ENCODE measurements at places on chromosomes 7 and 10.
A peak's percentile ranks its signal among the peaks of the same experiment; 100 is the strongest.

DNA sequence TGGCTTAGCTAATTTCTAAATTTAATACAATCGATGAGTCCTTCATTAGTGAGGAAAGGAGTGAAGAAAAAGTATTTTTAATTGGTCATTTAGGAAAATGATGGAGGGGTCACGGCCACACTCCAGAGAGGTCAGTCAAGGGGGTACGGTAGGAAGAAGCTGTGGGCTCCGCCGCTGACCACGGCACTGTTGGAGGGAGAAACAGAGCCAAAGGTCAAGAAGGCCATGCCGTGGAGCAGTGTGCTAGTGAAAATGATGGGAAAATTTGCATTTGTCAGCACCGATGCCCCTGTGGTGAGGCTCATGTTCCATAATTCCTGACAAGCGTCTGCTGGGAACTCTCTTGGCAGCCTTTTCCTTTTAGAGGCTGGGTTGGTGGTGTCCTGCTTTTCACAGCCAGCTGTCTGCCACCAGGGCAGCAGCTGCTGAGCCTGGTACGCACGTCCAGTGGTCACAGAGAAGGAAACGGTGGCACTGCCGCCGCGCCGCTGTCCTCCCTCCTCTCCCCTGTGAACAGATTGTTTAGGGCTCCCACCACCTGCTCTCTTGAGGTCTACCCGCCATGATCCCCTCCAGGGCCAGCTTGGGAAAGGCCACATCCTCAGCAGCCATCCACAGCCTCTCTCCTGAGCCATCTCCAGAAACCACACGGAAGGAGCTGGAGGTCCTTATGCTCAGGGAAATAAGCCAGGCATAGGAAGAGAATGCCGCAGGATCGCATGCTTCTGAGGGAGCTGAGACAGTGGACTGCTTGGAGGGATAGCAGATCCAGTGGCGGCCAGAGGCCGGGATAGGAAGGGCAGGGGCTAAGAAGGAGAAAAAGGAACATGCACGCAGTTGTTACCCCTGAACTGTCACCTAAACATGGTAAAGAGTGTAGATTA is 263.7 kb upstream of the PPP2R2D start:
- DNase-seq: no peak

- DNase-seq: peak; percentile 39
Observed at GRCh38 chr7:17320657-17321056, 22.2 kb downstream of the AHR start.

DNA sequence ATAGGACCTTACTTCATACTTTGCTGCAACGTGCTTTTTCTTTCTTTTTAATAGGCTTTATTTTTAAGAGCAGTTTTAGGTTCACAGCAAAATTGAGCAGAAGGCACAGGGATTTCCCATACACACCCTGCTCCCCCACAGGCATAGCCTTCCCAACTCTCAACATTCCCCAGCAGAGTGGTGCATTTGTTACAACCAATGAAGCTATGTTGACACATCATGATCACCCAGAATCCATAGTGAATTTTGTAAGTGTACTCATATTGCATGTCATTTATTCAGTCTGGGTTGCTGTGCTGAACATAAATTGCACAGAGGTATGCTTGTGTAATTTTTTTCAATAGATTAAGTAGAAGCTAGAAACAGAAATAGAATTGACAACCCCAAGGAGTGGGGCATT is 327.3 kb downstream of the INHBA start:
- DNase-seq: no peak

DNA sequence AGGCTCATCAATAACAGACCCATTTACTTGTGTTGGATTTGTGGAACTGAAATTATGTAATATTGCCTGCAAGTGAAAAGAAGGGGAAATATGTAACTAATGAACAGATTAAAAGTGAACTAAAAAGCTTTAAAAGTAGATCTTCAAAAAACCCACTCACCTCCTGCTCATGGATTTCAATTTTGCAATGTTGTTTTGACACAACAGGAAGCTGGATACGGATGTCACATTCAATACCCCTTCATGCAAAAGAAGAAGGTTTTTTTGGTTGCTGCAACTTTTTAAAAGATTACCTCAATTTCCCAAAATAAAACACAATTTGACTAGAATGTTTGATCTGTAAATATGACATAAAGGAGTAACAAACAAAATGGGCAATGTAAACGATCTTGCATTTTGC is 3.3 kb downstream of the MKI67 start:
- peak; percentile 37 for DNase-seq

DNA sequence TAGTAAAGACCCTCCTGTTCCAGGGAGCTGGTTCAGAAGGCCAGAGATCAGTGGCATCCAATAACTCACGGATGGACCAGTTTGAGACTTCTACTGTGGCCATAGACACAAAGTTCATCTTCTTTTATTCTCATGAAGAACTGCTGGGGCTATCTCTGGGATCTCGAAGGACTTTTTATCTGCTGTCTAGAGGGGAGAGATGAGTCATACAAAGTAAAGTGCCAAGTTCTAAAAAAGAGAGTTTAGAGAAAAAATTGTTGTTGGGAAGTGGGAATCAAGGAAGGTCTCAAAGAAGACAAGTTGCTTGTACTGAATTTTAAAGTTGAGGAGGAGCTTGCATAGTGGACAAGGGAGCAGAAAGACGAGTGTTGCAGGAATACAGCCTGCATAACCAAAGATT is 8.0 kb upstream of the FAM221A start:
- no peak for DNase-seq

GRCh38 chr10:88598055-88598454 is 11.5 kb downstream of the LIPJ start:
- DNase-seq: peak; percentile 91

- DNase-seq: no peak
Observed at GRCh38 chr10:104867966-104868598, 227.0 kb downstream of the SORCS3 start.

DNA sequence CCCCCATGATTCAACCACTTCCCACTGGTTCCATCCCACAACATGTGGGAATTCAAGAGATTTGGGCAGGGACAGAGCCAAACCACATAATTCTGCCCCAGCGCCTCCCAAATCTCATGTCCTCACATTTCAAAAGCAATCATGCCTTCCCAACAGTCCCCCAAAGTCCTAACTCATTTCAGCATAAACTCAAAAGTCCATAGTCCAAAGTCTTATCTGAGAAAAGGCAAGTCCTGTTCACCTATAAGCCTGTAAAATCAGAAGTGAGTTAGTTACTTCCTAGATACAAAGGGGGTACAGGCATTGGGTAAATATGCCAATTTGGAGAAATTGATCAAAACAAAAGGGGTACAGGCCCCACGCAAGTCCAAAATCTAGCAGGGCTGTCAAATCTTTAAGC is 272.9 kb downstream of the MAGI2 start:
- no peak for DNase-seq

- DNase-seq: no peak
Observed at GRCh38 chr7:82669141-82669540, 225.6 kb upstream of the CACNA2D1 start.

GRCh38 chr10:30433730-30434272 is at the start of gene MAP3K8:
Gene MAP3K8, plus strand, starts transcription at chr10:30434184. Its CDS starts 4,755 bp downstream, at chr10:30438939.
- peak; percentile 99 for DNase-seq

DNA sequence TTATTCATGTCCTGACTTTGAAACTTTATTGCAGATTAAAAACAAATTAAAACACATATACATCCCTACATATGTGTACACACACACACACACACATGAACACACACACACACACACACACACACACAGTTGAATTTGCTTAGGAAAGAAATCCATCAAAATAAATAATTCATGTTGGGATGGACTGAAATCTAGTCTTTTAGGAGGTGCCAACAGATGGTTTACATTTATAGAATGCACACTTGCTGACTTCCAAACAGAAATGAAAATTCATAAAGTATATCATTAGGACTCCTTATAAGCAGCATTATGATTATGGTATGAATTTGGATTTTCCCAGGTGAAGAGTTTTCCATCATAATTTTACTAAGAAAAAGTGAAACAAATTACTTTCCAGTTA is 270.5 kb upstream of the ETV1 start:
- DNase-seq: no peak

DNA sequence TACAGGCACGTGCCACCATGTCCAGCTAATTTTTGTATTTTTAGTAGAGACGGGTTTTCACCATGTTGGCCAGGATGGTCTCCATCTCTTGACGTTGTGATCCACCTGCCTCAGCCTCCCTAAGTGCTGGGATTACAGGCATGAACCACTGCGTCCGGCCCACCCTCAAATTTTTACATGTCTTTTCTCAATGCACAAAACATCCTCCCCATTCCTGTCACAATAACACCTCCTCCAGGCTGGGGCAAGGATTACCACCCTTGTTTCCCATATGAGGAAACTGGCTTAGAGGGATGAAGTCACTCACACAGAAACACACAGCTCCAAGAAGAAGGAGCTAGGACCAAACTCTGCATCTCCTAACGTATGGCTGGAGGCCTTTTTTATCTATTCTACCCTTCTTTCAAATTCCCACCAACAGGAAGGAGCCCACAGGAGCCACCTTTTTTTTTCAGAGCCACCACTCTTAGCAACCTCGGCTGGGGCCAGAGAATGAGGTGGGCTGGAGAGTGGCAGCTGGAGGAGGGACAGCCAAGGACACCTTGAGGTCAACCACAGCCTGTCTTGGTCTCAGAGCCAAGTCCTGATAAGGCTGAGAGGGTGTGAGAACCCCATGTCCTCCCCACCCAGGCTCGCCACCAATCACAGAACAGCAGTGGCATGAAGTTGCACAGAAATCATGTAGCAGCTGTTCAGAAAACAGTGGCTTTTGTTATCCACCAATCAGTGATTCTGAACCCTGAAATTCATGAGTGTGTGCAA is 113.1 kb upstream of the PDLIM1 start:
- peak; percentile 35 for DNase-seq

DNA sequence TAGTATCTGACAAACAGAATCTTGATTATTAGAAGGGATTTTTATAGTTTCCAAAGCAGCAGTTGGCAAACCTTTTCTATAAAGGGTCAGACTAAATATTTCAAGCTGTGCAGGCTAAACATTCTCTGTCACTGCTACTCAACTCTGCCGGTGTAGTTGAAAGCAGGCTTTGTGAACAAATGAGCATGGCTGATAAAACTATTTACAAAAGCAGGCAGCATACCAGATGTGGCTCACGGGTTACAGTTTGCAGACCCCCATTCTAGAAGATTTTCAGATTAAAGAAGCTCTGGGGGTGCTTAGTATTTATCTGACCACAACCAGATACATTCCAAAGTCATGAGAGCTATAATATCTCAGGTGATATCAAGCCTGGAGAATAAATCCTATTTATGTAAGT is 1017.5 kb downstream of the SORCS1 start:
- DNase-seq: no peak

DNA sequence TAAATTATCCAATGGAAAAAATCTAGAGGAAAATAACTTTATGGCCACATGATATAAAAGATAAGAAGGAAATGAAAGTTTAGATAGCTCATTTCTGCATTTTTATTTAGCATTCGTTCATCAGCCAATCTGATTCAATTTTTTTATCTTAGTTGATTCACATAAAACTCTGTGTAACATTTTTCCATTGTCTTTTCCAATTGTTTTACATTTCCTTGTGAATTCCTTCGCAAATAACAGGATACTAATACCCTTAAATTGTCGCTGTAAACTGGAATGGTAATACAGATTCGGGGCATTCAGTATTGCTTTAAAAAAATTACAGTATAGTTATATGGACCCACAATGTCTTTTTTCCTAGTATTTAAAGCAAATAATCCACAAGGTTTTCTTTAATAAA is 136.4 kb downstream of the CUBN start:
- DNase-seq: no peak

DNA sequence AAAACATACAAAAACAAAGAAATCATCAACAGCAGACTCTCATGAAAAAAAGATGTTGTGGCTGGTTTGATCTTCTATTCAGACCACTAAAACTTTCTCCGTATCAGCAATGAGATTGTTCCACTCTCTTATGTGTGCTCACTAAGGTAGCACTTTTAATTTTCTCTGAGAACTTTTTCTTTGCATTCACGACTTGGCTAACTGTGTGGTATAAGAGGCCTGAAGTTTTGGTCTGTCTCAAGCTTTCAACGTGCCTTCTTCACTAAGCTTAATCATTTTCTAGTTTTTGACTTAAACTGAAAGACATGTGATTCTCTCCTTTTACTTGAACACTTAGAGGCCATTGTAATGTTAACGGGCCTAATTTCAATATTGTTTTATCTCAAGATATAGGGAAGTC is 1231.6 kb downstream of the SORCS3 start:
- no peak for DNase-seq

DNA sequence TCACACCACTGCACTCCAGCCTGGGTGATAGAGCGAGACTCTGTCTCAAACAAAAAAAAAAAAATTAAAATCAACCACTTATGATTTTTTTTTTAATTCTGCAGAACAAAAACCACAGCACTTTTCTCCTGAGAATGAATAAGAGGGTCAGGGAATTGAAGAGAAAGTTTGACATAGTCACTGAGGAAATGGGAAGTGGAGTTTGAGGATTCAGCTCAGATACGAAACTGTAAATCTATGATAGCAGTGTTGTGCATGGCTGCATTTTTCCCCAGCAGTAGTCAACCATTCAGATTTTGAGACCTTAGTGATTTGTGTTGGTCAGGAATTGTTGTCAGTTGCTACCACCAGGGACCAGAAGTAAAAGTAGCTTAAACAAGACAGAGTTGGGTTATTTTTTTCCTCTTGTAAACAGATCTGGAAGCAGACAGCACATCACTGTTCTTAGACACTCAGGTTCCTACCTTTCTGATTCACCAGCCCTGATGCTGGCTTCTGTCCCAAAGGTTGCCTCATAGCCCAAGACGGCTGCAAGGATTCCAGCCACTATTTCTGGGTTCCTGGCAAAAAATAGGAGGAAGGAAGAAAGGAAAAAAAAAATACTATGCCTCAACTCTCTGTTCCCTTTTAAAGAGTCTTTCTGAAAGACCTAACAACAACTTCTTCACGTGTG is 20.1 kb downstream of the PILRA start:
- DNase-seq: peak; percentile 63

GRCh38 chr10:11095374-11095801 is 77.7 kb downstream of the CELF2 start:
- DNase-seq: no peak

GRCh38 chr10:21285742-21286331 is 239.6 kb downstream of the SKIDA1 start:
- DNase-seq: no peak

DNA sequence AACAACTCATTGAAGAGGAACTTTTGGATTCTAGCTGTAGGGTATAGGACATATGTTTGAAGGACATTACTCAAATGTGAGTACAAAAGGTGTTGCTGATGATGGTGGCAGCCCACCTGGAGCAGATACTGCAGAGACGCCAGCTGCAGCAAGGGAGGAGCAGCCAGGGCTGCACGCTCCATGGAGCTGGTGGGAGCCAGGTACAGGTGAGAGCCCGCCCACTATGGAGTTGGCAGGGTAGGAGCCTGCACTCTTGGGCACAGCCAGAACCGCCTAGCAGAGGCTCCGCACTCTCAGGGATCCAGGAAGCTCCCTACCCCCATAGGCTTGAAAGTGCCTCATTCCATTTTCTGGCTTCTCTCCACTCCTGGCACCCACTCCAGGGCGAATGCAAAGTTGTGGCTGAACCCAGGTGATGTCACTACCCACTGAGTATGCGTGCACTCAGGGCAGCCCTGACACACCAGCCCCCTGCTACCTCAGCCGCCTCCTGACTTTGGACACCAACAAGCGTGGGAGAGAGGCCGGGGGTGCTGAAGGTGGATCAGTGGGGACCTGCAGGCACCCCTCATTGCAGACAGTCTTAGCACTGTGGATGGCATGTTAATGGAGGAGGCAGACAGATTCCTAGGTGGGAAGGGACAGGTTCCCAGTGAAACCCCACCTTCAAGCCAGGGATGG is 761.1 kb downstream of the IPMK start:
- no peak for DNase-seq

- peak; percentile 19 for DNase-seq
Observed at GRCh38 chr7:87345962-87346371, 503 bp downstream of the CROT start.
